ENCODE measurements at places on chromosomes 11 and 22.

GRCh38 chr22:47299211-47299862 is 536.9 kb downstream of the TBC1D22A start:
- no peak for ATAC-seq

- no peak for ATAC-seq
These were observed 192.7 kb downstream of the BUD13 start for GRCh38 chr11:116579857-116580727.

GRCh38 chr11:36187622-36188021 is 101.6 kb downstream of the COMMD9 start:
- no peak for ATAC-seq

DNA sequence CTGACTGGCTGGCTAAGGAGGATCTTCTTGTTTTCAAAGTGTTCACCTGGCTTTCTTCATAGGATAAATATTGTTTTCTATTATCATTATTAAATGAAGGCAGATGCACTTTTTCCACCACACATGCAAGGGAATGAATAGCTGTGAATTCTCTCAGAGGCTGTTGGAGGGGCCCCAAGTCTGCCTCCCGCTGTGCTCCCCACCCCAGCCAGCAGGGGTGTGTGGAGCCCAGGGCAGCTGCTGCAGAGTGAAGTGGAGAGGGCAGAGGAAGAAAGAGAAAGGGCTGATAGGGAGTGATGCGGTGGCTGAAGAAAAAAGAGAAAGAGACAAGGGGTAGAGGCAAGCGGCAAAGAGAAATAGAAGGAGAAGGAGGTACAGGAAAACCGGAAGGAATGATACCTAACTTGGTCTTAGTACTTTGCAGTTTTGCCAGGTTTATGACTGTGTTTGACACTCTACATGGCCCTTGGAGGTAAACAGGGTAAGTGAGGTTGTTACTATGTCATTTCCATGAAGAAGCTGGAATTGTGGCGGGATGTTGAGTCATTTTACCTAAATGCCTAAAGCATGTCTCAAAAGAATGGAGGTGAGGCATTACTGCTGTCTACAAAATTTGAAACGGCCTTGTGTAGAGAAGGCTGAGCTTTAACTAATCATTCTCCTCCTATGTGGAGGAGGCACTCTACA is 145.7 kb upstream of the B3GAT1 start:
- ATAC-seq = no peak

DNA sequence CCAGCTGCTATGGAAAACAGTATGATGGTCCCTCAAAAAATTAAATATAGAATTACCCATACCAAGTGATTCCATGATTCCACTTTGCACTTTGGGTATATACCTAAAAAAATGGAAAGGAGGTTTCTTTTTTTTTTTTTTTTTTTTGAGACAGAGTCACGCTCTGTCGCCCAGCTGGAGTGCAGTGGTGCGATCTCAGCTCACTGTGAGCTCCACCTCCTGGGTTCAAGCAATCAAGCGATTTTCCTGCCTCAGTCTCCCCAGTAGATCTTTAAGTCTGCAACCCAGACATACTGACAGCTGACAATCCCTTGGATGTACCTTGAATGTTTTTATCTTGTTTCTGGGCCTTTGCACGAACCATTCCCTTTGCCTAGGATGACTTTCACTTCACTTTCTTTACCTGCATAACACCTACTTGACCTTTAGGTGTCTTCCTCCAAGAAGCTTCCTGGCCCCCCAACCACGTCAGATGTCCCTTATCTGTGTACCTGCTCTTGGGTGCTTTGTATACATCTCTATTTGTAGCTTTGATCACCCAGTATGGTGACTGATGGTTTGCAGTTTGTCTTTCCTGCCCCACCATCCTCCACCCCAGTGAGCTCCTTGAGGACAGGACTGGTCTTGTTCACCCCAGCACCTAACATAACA is 11.6 kb downstream of the UCP3 start:
- ATAC-seq = no peak

GRCh38 chr22:31179345-31179744 is 19.4 kb downstream of the RNF185 start:
- no peak for ATAC-seq

GRCh38 chr11:29996016-29996415 is 20.8 kb downstream of the KCNA4 start:
- ATAC-seq = no peak

DNA sequence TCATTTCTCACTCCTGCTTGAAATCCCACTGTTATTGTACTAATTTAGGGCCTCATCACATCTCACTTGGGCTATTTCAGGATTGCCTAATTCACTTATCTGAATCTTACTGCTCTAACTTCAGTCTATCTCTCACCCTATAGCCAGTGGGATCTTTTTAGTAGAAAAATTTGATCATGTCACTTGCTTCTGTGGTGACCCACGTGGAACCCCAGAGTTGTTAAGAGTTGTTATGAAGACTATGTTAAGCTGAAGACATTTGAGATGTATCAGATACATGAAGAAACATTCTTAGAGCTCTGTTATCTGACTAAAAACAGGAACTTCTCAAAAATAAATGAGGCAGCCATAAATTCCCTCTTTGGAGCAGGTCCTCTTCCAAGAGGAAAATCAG is 1375.6 kb upstream of the TENM4 start:
- no peak for ATAC-seq

DNA sequence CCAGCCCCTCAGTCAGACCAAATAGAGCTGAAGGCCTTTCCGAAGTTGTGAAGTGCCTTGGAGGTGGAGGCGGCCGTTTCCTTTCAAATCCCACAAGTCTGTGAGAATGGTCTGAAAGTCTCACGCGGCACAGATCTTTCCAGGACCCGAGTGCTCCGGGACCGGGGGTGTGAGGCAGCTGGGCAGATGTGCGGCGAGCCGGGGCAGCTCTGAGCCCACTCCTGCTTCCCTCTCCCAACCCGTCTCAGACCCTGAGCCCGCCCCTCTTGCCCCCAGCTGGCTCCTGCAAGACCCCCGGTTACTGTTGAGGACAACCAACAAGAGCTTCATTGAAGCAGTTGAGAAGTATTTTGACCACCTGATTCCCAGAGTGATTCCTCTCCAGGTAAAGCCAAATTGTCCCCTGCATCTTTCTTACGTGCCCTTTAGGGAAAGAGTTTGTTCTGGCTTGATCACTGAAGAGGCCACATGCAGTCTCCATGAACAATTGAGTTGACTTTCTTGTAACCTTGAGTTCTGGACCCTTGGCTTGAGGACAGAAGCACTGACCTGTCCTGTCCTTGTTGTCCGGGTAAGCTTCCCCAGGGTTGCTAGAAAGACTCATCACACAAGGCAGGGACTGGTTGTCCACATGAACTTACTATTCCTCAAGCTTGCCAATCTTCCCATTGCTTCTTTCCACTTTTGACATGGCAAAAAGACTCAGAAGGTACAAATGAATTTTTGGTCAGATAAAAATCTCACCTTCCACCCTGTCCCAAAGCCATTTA is 7.5 kb downstream of the GLB1L3 start:
- ATAC-seq = no peak

DNA sequence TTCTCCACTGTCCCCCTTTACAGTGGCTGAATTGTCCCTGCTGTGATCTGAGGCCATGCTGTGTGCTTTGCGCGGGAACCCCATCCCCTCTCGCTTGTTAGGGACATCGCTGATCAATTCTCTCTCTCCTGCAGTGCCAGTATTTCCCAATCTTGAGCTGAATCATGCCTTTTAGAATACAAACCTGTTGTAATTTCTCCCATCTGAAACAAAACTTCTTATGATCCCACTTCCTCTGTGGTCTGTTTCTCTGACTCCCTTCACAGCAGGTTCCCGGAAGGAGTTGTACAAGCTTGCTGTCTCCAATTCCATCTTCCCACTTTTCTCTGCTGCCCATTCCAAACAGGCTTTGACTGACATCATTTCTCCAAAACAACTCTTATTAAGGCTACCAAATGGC is 16.8 kb downstream of the ADAMTS15 start:
- ATAC-seq = no peak

- no peak for ATAC-seq
These were observed 66.1 kb upstream of the OR5AN1 start for GRCh38 chr11:59292611-59293010.

DNA sequence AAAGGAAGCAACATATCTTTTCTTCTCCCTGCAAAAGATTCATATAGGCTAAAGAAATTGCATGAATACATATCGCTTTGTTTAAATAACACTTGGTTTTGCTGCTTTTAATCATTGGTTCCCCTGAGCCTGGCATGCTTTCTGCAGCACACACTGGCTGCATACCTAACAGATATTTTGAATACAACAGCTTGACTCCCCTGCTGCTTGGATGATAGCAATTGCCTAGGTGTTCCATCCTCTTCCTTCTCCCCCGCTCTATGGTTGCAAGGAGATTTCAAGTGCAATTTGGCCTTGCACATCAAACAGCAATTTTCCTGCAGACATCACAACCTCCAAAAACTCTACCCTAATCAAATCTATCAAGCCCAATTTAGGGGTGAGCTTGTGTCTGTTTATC is 430.0 kb downstream of the NTM start:
- ATAC-seq = no peak

DNA sequence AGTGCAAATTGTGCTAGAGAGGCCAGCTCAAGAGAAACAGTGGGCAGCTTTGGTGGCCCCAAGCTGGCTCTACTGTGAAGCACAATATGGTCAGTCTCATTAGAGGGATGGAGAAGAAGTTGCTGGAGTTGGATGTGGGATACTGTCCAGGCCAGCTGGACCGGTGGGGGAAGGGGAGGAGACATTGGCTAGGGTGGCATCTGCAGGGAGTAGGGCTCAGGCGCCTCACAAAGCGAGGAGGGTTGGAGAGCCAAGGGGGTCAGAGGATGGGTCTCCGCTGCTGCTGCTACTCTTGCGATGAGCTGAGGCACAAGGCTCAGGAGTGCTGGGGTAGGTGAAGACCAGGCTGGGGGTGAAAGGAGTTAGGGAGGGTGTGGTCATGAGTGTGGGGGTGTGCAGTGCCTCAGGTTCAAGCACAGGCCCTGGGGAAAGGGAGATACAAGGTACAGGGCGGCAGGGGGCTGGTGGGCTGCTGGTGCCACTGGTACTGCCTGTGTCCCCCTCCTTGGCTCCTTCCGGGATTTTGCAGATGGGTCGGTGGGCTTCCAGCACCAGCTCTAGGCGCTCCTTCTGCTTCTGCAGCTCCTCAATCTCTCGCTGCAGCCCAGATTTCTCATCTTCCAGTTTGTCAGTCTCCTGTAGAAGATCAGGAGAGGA is 2.3 kb downstream of the CCDC85B start:
- no peak for ATAC-seq

DNA sequence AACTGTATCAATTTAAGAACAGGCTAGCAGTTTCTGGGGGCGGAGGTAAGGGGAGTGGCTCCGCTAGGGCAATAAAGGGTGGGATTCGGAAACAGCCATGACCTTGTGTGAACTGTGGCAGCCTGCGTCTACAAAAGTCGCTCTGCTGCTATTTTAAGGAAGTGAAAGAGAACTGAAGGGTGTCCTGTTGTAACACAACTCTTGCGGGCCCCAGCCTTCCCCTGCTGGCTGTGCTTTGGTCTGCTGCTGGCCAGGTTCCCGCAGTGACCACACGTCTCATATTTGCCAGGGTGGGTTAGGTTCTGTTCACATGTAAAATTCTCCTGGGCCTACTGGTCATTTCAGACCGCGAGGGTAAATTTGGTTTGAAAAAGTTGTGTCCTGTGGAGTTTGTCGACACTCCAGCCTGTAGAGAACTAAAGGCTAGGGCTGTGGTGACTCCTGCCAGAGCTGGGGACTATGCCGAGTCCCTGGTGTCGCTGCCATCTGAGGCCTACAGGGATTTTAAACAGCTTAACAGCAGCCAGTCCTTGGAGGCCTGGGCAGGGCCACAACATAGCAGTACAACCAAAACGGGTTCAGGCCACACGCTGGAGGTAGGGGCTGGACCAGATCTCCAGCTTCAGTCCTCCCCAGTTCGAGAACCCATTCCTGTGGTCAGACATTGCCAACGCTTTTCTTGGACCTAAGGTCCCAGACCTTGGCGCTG is 1.1 kb upstream of the PPFIBP2 start:
- no peak for ATAC-seq

DNA sequence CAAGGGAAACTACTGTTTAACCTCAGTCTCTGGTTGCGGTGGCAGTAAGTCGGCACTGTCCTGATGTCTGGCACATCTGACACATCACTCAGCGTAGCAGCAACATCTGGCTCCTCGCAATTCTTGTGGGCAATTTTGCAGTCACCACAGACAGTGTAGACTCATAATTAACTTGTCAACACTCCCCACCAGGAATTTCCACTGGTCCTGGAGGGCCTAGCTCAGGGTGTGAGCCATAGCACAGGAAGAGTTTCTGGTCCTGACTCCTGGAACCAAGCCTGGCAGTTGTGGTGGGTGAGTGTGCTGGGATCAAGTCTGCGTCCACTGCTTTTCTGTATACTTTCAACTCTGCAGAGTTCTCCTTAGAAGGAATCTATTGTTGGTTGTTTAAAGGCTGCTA is 209.7 kb downstream of the SNX19 start:
- no peak for ATAC-seq

- no peak for ATAC-seq
These were observed 10.4 kb downstream of the SPON1 start for GRCh38 chr11:13972944-13973343.

DNA sequence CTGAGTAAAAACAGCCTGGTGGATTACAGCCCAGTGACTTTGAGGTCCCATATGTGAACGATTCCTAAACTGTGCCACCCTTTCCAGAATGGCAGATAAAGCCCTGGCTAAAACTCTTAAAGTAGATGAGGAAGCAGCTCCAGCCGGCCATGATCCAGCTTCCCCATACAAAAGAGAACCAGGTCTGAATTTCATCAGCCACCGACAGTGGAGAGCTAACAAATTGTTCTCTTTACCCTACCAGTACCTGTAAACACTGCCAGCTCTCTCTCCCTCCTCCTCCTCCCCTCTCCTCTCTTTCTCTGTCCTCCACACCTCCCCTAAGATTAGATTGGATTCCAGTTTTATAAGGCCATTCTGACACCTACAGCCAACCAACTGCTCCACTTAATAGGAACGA is 176.9 kb downstream of the DSCAML1 start:
- ATAC-seq = peak; percentile 45

DNA sequence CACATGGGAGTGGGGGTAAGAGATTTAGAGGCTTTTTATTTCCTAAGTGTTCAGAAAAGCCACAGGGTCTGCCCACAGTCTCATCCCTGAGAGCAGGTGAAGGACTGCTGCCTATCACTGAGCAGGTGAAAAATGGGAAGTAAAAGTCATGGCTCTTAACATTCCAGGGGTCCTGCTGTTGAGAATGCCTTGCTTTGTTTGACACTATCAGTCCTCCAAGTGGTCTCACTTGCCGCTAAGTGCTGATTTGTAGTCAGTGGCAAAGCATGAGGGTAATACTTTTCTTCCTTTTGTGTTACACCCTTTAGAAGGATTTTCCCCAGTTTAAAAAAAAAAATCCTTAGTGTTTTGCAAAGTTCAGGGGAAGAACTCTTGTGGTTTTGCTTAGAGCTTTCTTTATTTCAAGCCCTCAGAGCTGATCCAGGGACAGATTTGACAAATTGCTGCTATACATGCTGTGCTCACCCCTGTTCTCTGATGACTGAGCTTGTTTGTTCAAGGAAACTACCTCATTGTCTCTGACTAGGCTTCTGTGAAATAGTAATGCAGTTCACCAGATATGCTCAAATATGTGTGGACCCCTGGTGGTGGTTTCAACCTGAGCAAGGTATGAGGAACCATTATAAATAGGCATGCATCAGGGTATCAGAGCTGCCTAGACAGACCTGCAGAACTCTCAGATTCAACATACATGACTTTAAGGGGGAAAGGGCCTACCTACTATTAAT is 141.0 kb downstream of the ARHGAP42 start:
- ATAC-seq = peak; percentile 71

GRCh38 chr11:123187665-123188507 is 7.2 kb downstream of the CLMP start:
- peak; percentile 80 for ATAC-seq

- no peak for ATAC-seq
These were observed 7.2 kb downstream of the C11orf52 start for GRCh38 chr11:111925953-111926352.
